ENCODE measurements at places on chromosomes 1 and 21. TPM values are rescaled to one million over a fixed set of nuclear protein-coding genes. Genes with fewer than 3 reads are reported as not detected.

PCP4 gene
- not detected for polyA plus RNA-seq

OR2T6 gene
- not detected for polyA plus RNA-seq

XCL2 gene
- polyA plus RNA-seq, result 0.61 TPM

MFSD2A gene
- 84.3 TPM for polyA plus RNA-seq

FCRL2 gene
- not detected for polyA plus RNA-seq

RBM11 gene
- polyA plus RNA-seq, result not detected

CYP4A22 gene
- 95.7 TPM for polyA plus RNA-seq

RNF187 gene
- polyA plus RNA-seq, result 32.0 TPM

LMX1A gene
- polyA plus RNA-seq, result not detected

TCEA3 gene
- polyA plus RNA-seq, result 45.8 TPM

DEPDC1 gene
- polyA plus RNA-seq, result 0.58 TPM

TRIM67 gene
- not detected for polyA plus RNA-seq

BATF3 gene
- polyA plus RNA-seq, result 0.88 TPM

FAM43B gene
- 0.06 TPM for polyA plus RNA-seq

LRRC39 gene
- polyA plus RNA-seq, result 0.64 TPM

NEK2 gene
- 1.3 TPM for polyA plus RNA-seq

TBX19 gene
- polyA plus RNA-seq, result 0.42 TPM

DTL gene
- 1.1 TPM for polyA plus RNA-seq

KPRP gene
- polyA plus RNA-seq, result not detected

ICOSLG gene
- polyA plus RNA-seq, result 0.69 TPM

PADI2 gene
- polyA plus RNA-seq, result 0.25 TPM

SEC16B gene
- polyA plus RNA-seq, result 10.9 TPM

ACOT11 gene
- polyA plus RNA-seq, result 0.13 TPM

CHD5 gene
- polyA plus RNA-seq, result not detected

RCSD1 gene
- polyA plus RNA-seq, result 3.1 TPM

CADM3 gene
- polyA plus RNA-seq, result 0.15 TPM

HEYL gene
- polyA plus RNA-seq, result 1.1 TPM

LRRC53 gene
- not detected for polyA plus RNA-seq

CDC42SE1 gene
- 16.7 TPM for polyA plus RNA-seq

OR2G6 gene
- polyA plus RNA-seq, result not detected

LCE1E gene
- polyA plus RNA-seq, result not detected

RHOU gene
- polyA plus RNA-seq, result 11.8 TPM

SNX27 gene
- polyA plus RNA-seq, result 4.3 TPM

MEGF6 gene
- polyA plus RNA-seq, result 1.3 TPM

LCE4A gene
- polyA plus RNA-seq, result not detected

CCDC190 gene
- not detected for polyA plus RNA-seq

MIXL1 gene
- polyA plus RNA-seq, result not detected

HTR6 gene
- polyA plus RNA-seq, result not detected

TMCC2 gene
- polyA plus RNA-seq, result 0.06 TPM

ZMYND12 gene
- polyA plus RNA-seq, result 1.3 TPM

LRRC71 gene
- 0.10 TPM for polyA plus RNA-seq

ILF2 gene
- 52.3 TPM for polyA plus RNA-seq

AK2 gene
- polyA plus RNA-seq, result 101 TPM

ZC3H11A gene
- polyA plus RNA-seq, result 21.2 TPM

NBPF4 gene
- not detected for polyA plus RNA-seq

RFX5 gene
- 5.2 TPM for polyA plus RNA-seq

ALPL gene
- 43.5 TPM for polyA plus RNA-seq

A3GALT2 gene
- not detected for polyA plus RNA-seq

DNAJC6 gene
- polyA plus RNA-seq, result 0.35 TPM

CRYAA gene
- polyA plus RNA-seq, result 1.9 TPM

MANEAL gene
- polyA plus RNA-seq, result 6.2 TPM

HSD11B1 gene
- 381 TPM for polyA plus RNA-seq

OR14K1 gene
- polyA plus RNA-seq, result not detected

RNASEL gene
- 1.4 TPM for polyA plus RNA-seq

PDPN gene
- polyA plus RNA-seq, result 0.31 TPM

DAB1 gene
- polyA plus RNA-seq, result 0.54 TPM

Data from liver (tissue), 10 donors.